ENCODE measurements at places on chromosomes 6 and 20. TPM values are rescaled to one million over a fixed set of nuclear protein-coding genes. Genes with fewer than 3 reads are reported as not detected.

NDUFAF4 gene
- 13.8 TPM for total RNA-seq

DNA sequence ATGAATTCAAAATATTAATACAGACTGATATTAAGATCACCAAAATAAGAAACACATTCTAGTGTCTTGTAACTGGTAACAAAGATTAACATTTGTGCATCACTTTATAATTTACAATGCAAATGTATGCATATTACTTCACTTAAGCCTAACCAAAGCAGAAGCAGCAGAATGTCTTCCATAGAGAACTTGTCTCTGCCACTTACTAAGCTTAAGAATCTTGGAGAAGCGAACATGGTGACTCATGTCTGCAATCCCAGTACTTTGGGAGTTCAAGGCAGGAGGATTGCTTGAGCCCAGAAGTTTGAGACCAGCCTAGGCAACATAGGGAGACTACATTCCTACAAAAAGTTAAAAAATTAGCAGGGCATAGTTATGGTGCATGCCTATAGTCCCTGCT lies 18.8 kb downstream of the AK9 start:
- no peak overlapping the region for H3K27ac ChIP-seq
- no peaks in the 10 kb centered on the region for H3K36me3 ChIP-seq
- no peak overlapping the region for H3K4me3 ChIP-seq
- no peak for DNase-seq

DNA sequence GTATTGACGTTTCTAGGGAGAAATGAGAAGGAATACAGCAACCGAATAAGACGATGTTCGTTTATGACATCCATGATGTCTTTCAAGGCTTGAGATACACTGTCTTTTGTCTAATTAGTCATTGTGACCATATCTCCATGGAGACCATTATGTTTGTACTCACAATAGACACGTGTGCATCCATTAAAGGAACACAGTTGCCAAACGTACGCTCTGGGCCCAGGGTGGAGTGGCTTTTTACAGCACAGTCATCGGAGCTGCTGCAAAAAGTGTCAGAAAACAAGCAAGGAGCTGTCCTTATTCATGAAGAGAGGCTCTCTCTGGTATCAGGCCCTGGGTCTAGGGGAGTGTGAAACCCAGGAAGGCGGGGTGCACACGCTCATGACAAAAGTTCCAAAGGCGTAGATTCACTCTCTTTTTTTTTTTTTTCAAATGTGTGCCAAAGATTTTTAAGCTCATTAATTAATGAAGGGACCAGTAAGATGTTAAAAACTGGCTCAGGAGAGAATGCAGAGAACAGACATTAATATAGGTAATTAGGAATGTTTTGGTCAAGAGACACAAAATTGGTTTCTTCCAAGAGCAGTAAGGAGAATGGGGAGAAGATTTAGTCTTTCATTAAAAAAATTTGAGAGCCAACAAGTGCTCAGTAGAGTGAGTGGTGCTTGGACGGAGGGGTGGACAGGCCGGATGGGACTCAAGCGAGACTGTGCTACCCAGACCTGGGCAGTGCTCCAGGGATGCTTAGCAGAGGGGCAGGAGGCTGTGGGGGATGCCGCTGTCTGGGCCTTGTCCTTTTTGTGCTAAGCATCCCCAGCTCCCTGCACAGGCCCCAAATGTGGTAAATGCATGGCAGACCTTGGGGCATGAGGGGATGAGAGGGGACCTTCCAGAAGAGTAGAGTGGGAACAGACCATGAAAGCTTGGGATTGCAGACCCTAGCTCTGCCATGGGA lies 34.9 kb upstream of the GTSF1L start:
- H3K27me3 ChIP-seq = no peaks in the 10 kb centered on the region
- H3K27ac ChIP-seq = no peak overlapping the region
- no peaks in the 10 kb centered on the region for H3K4me1 ChIP-seq
- no peak overlapping the region for H3K4me3 ChIP-seq
- H3K36me3 ChIP-seq = no peaks in the 10 kb centered on the region

DNA sequence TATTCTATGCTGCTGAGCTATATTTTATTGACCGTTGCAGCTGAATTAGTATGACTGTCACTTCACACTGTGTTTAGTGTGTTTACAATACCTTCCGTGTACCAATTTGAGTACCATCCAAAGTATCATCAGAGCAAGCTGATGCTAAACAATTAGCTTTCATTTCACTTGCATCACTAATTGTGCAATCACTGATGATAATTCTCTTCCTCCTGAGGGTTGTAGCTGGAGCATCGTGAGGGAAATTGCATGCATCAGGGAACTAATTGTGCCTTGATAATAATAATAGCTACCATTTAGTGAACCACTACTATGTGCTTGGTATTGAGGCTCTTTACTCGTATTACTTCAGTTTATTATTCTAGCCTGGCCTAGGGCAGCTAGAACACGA lies 384.8 kb upstream of the SOX4 start:
- H3K4me3 ChIP-seq = no peak overlapping the region
- no peaks in the 10 kb centered on the region for H3K27me3 ChIP-seq
- no peaks in the 10 kb centered on the region for H3K4me1 ChIP-seq
- H3K27ac ChIP-seq = no peak overlapping the region
- H3K36me3 ChIP-seq = peaks cover 56% of the 10 kb centered on the region

IL17A gene
- total RNA-seq = not detected

DNA sequence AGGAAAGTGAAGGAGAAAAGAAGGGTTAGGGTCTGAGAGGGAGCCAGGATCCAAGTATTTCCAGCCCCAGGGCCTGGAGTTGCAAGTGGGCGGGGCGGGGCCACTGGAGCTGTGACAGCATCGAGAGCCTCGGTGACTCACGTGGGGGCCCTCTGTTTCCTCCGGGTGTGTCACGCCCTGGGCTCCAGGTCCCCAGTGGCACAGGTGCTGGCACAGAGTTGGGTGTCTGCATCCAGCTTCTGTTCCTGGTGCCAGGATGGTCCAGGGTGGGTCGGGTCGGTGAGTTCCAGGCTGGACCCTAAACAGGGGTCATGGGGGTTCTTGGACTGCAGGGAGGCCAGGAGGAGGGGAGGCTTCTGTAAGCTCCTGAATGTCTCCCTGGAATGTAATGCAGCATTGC lies 16.7 kb downstream of the RAET1L start:
- no peak overlapping the region for H3K4me3 ChIP-seq
- peaks cover 86% of the 10 kb centered on the region for H3K27me3 ChIP-seq
- H3K36me3 ChIP-seq = no peaks in the 10 kb centered on the region
- DNase-seq = no peak
- no peaks in the 10 kb centered on the region for H3K4me1 ChIP-seq

DDO gene
- 1.3 TPM for total RNA-seq

DNA sequence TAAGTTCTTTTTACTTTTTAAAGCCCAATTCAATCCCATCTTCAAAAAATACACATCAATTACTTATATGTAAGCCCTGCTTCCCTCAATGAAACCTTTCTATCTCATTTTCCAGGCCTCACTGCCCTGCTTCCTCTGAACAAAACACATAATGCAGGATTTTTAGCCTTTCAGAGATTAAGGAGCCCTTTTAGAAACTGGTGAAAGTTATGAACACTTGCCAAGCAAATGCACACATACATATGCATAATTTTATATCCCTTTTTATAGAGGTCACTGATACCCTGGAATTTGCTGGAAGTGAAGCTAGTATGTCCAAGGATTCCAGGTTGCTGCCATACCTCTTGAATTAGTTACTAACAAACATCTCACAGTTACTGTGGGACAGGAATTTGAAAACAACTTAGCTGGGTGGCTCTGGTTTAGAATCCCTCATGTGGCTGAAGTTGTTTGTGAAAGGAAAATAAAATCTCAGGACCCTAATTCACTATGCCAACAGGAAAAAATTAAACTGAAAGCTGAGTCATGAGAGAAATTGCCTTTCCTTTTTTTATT lies 75.8 kb downstream of the UBE3D start:
- H3K36me3 ChIP-seq = no peaks in the 10 kb centered on the region
- H3K4me3 ChIP-seq = no peak overlapping the region
- H3K27ac ChIP-seq = no peak overlapping the region
- no peak for DNase-seq
